ENCODE measurements at places on chromosomes 13 and 19.

GRCh38 chr19:29090783-29091526, 122.0 kb downstream of the UQCRFS1 start:
- no peak for DNase-seq

- DNase-seq = no peak
Observed at GRCh38 chr13:78586706-78587105, 16.6 kb downstream of the POU4F1 start.

DNA sequence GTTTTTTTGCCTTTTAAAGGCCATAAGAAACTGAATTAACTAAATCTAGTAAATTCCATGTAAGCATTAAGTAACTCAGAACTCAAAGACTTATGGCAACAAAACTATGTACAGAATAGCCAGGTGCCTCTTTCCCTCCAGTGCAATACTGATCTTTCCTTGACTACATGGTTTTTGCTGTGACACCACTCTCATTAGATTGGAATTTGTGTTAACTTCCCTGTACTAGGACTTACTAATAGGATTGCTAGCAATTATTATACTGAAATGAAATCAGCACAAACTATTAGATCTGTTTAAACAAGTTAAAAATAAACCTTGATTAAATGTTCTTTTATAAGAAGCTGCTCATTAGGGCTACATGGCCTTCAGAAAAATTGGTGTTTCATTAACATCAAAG, 96.3 kb downstream of the DACH1 start:
- DNase-seq = no peak

DNA sequence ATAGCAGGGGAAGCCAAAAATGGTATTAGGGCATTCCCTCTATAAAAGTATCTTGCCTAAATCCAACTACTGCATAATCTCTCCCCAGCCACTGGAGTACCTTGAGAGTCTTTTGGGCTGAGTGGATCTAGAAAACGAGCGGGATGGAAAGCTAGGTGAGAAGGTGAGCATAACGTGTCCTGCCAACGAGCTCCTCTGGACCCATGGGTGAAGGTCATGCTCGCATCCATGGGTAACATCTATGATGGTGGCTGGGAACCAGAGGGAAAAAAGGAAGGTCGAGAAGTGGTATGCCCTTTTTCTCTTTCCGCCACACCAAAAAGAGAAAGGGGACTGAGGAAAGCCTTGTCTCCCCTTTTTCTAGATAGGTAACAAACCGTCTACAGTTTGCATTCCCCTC, 63.0 kb downstream of the ZNF208 start:
- DNase-seq = no peak

- DNase-seq = no peak
Observed at GRCh38 chr19:33304371-33304759, 2.0 kb upstream of the CEBPA start.

- DNase-seq = no peak
Observed at GRCh38 chr19:28218728-28219127, 994.2 kb downstream of the UQCRFS1 start.

GRCh38 chr13:74444864-74445479, 310.8 kb upstream of the KLF12 start:
- DNase-seq = no peak

DNA sequence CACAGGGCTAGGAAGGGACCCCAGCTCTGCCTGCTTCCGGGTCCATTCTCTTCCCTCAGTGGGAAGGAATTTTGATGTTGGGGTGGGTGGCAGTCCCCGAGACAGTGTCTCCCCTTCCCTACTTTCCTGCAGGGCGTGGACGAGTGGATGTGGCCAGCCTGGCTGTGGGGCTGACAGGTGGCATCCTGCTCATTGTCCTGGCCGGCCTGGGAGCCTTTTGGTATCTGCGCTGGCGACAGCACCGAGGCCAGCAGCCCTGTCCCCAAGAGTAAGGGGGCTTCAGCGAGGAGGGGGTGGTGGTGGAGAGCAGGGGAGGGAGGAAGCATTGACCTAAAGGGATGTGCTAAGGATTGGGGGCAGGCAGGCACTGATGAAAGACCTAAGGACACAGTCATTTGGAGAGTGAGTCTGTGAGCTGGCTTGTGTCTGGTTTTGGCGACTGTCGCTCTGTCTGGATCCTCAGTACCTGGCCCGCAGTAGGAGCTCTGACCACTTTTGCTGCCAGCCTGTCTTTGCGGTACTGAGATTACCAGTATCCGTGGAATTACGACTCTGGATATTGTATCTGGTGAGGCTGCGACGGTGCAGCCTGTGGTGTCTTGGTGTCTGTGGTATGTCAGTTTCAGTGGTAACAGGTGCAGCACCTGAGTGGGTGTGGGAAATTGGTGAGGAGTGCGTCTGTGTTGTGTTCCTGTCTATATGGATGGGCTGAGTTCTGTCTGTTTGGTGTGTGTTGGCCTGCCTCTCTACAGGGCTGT, 2.4 kb upstream of the PRR12 start:
- no peak for DNase-seq

GRCh38 chr19:1315470-1316166, 29.9 kb downstream of the EFNA2 start:
- DNase-seq = no peak

DNA sequence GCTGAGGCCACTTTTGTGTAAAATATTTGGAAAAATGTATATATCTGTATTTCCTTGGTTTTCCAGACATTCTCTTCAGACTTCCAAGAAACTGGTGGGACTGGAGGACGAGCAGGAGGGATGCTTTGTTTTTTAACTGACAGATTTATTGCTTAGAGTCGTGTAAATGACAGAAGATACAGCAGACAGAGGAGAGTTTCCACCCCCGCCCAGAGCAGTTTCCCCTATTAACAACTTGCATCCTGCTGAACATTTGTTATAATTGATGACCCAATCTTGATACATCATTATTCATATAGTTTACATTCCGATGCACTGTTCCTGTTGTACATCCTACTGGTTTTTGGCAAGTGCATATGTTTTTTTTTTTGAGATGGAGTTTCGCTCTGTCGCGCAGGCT, 7.1 kb upstream of the DOCK6 start:
- DNase-seq = no peak

DNA sequence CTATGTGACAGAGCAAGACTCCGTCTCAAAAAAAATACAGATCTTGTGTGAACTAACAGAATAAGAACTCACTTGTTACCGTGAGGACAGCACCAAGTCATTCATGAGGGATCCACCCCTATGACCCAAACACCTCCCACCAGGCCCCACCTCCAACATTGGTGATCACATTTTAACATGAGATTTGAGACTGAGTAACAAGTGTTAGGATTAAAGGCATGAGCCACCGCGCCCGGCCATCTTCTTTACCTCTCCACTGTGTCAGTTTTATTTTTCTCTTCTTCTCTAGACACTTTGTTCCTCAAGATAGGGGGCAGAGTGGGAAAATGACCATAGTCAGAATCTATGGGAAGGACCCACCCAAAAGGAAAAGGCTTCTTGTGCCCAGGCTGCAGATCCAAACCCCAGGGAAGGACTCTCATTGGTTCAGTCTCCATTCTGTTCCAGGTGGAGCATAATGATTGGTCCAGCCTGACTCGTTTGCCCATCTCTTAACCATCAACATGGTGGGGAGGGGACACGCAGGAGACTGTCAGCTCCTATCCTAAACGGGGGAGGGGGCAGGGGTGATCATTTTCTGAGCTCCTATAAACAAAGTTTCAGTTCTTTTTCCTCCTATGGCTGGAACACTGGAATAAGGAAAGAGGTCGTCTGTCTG, 1.3 kb upstream of the CALM3 start:
- no peak for DNase-seq

GRCh38 chr13:40568246-40569023, 98.0 kb downstream of the FOXO1 start:
- DNase-seq = no peak

DNA sequence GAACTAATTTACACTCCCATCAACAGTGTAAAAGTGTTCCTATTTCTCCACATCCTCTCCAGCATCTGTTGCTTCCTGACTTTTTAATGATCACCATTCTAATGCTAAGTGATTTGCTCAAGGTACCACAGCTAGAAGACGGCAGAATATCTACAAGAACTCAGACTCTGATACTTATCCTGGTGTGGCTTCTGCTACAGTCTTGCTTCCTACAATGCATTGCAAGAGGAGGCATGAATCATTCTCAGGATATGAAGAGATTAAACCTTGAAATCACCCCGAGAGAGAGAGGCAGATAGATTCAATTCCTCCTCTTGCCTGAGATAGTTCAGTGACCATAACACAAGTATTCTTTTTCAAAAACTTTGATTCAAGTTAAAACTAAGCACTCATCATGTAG, 306.4 kb downstream of the TBC1D4 start:
- no peak for DNase-seq

GRCh38 chr19:13102666-13103580, at the start of gene LYL1:
LYL1 (minus strand) TSS chr19:13102858; CDS start chr19:13101171, 1,687 bp downstream.
- no peak for DNase-seq

GRCh38 chr13:98175823-98176222, 1.2 kb downstream of the RNF113B start:
- no peak for DNase-seq

GRCh38 chr19:763869-764268, 13.0 kb downstream of the MISP start:
- no peak for DNase-seq

DNA sequence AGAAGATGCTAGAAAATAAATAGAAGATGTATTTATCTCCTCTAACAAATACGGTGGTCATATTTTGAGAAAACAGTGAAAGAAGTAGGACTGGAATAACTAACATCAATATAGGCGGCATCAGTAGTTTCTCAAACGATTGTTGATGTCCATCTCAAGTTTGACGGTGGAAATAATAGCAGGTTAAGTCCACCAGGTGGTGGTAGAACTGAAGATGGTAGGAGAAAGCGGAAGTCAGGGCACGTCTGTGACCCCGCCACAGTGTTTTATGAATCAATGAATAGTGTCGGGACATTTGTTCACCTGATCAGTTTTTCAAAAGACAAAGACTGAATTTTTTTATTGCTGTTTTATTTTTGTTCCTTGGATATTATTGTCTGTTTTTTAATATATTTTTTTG, 706.4 kb upstream of the SLC10A2 start:
- no peak for DNase-seq

DNA sequence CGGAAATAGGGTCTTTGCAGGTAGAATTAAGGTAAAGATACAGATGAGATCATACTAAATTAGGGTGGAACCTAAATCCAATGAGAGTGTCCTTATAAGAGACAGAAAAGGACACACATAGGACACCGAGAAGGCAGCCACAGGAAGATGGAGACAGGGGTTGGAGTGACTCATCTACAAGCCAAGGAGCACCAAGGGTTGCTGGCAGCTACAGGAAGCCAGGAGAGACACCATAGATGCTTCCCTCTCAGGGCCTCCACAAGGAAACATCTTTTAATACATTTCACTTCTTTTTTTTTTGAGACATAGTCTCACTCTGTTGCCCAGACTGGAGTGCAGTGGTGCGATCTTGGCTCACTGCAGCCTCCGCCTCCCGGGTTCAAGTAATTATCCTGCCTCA, 10.1 kb downstream of the TMEM143 start:
- DNase-seq = no peak

DNA sequence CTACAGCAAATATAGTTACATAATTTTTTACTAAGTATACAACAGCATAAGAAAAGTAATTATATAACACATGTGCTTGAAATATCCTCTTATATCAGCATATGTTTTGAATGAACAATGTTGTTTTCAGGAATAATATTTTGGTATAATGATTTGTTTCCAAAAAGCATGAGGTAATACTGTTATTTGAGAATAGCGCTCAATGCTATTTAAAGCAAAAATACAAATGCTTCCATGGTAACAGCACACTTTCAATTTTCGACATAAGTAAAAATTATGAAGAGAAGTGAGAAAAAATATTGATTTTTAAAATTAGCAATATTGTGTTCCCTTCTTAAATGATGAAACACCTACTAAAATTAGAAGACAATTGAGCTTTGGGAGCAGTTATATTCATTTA, 715.9 kb upstream of the ATXN8OS start:
- no peak for DNase-seq

DNA sequence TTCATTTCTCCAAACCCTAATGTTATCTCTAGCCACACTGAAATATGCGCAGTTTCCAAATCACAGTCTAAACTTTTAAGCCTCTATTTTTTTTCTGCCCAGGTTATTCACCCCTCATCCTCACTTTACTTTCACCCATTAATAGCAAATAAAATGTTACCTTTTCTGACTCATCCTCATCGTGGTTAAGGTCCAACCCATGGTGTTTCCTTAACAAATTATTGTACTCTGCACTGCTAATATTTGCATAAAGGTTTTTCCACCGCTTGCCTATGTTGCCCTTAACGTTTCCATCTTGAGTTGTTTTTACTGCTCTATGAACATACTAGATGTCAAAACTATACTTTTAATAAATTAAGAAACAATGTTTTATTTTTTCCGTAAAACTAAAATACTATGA, 780.9 kb upstream of the KLHL1 start:
- DNase-seq = no peak

GRCh38 chr13:71831716-71832115, 35.3 kb downstream of the DACH1 start:
- no peak for DNase-seq

DNA sequence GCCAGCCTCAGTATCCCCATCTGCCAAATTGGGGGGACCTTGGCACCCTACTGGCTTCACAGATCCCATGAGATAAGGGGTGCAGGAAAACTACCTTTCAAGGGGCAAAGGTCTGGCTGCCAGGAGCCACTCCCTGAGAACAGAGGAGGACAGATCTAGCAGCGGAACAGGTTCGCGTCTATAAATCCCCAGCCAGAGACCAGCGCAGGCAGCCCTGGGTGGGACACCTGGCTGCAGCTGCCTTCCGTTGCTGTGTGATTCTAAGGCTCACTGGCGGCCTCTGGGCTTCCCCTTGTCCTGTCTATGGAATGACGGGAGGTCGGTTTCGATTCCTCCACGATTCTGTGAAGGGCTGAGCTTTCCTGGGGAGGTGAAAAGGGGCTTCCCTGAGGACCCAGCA, 7.3 kb downstream of the RELB start:
- DNase-seq = no peak

DNA sequence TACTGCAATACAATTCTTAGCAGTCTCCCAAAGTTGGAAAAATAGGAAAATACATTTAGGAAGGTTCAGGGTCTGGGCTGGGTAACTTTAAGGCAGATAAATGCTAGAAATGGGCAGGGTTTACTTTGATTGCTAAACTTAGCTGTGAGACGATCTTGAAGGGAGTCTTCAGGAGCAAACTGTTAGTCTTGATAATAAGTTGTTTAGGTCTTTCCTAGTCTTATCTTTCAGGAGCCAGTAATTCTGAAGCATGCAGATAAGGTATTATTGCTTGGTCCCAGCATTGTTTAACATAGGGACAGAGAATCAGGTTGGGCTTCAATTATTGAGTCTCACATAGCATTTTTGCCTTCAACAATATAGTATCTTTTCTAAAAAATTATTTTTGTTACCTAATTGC, 262.4 kb upstream of the MIR17HG start:
- DNase-seq = no peak

DNA sequence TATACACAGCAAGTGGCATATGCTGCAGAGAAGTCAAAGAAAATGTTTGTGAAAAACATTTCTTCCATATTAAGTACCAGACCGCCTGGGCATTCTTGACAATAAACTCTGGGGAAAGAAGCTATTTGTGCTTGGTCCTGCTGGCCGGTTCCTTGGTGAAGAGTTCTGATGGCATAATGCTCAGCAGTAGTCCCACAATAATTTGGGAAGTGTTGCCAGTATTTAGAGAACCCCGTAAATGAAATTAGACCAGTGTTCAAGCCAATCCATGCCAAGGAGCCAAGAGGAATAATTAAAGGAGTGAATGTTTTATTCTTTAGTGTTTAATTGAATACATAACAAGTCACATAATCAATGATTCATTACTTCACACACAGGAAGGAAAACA, 6.3 kb downstream of the KCTD12 start:
- DNase-seq = no peak

- DNase-seq = no peak
Observed at GRCh38 chr13:91704398-91704797, 306.0 kb downstream of the GPC5 start.

All from DMS 273 treated with DMSO at 0.1 percent for 48 hours (cell line).